SK-N-MC (cell line): ENCODE measurements at places on chromosomes 1 and 21.

GRCh38 chr21:33997436-33997835, 75.9 kb upstream of the MRPS6 start:
- DNase-seq, result no peak

DNA sequence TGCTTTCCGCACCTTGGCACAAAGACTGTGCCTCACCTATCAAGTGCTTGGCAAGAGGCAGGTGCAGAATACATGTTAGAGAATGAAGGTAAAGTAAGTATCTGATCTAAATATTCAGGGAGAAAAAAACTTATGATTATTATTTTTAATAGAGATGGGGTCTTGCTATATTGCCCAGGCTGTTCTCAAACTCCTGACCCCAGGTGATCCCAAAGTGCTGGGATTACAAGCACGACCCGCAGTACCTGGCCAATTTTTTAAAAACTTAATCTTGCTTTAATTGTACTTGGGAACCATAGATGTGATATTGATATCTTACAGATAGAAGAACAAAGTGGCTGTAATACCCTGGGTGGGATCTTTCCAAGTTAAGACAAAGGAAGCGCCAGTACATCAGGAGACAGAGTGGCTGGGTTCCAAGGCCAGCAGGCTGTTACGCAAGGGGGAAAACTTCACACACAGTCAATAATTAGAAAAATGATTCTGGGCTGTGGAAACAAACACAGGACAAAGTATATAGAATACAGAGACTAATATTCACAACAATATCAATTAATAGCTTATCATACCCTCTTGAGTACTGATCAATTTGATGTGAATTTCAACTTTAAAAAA, 58.6 kb upstream of the ATP1A1 start:
- no peak for DNase-seq

GRCh38 chr1:159071970-159072582, 4.5 kb downstream of the AIM2 start:
- DNase-seq, result peak; percentile 39

GRCh38 chr1:117161887-117162286, 40.3 kb upstream of the TRIM45 start:
- DNase-seq, result no peak

GRCh38 chr1:221877311-221877710, 135.4 kb upstream of the DUSP10 start:
- no peak for DNase-seq

- DNase-seq, result no peak
Measured at GRCh38 chr1:110502402-110503151, 16.4 kb downstream of the KCNA10 start.

DNA sequence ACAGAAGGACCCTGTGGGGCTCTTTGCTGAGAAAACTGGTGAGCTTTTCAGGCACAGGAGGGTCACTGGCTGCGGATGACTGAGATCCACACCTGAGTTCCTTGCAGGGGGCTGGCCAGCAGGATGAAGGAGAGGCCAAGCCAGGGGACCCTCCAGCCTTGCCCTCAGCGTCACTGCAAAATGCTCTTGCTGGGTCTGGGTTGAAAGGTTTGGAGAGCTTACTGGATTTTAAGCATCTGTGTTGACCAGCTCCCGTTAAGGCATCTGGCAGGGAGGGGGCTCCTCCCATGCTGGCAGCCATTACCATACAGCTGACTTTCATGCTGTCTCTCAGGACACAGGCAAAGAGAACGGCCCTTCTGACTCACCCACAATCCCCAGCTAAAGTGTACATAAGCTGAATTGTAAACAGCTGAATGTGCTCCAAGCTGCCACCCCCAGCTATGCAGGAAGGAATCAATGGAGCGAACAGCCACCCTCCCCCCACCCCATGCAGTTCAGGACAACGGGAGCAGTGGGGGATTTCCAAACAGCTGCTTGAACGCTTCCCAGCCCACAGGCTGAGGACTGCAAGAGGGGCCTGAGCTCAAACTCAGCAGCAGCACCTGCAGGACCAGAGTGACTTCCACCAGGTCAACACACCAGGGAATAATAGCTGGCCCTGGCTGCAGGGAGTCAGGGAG, 21.3 kb upstream of the A3GALT2 start:
- no peak for DNase-seq

DNA sequence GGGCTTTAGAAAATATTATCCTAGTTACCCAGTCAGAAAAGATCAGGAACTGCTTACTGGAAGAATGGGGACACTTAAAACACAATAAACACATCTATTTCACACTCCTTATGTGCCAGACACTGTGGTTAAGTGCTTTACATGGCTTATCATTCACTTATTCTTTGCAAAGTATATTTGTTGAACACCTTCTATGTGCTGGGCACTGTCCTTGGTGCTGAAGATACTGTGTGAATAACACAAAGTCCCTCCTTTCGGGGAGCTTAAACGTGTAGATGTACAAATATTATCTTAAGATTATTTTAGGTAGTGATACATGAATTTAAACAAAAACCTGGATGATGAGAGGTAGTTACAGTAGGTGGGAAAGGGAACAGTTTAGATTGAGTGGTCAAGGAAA, 169.3 kb downstream of the ST6GALNAC5 start:
- DNase-seq, result peak; percentile 20

DNA sequence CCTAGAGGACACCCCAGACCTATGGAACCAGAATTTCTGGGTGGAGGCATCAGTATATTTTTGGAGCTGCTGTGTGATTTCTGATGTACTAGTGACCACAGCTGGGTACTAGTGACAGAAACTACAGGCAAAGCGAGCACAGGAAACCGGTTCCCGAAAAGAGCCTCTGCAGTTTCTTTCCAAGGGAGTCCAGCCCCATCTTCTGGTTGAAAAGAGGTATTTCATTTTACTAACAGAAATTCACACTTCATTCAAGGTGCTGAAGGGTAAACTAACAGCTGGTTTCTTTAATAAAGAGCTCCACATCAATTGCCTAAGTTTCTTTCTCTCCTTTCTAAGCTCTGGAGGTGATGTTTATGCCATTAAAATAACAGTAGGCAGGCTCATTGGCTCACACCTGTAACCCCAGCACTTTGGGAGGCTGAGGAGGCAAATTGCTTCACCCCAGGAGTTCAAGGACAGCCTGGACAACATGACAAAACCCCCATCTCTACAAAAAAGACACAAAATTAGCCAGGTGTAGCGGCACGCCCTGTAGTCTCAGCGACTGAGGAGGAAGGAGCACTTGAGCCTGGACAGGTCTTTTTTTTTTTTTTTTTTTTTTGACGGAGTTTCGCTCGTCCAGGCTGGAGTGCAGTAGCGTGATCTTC, 22.0 kb downstream of the THAP3 start:
- DNase-seq, result no peak

GRCh38 chr1:8116894-8117264, 90.8 kb upstream of the ERRFI1 start:
- DNase-seq, result no peak

- DNase-seq, result no peak
Measured at GRCh38 chr1:217642455-217642854, 11.3 kb downstream of the SPATA17 start.

DNA sequence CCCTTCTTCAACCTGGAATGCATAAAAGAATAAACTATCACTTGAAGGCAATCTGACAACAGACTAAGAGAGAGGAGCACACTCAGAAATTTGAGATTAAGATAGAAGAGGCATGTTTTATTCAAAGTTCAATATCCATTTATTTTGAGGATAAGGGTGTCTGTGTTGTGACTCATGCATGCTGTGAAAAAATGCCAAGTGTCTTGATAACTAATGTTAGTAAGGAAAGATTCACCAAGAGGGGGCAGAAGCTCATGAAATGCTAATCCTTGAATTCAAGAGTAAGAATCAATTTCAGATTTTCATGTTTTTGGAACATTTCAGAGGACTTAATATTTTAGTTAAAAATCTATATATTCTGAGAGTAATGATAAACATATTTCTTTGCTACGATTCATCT, 94.0 kb downstream of the IFI44 start:
- no peak for DNase-seq

DNA sequence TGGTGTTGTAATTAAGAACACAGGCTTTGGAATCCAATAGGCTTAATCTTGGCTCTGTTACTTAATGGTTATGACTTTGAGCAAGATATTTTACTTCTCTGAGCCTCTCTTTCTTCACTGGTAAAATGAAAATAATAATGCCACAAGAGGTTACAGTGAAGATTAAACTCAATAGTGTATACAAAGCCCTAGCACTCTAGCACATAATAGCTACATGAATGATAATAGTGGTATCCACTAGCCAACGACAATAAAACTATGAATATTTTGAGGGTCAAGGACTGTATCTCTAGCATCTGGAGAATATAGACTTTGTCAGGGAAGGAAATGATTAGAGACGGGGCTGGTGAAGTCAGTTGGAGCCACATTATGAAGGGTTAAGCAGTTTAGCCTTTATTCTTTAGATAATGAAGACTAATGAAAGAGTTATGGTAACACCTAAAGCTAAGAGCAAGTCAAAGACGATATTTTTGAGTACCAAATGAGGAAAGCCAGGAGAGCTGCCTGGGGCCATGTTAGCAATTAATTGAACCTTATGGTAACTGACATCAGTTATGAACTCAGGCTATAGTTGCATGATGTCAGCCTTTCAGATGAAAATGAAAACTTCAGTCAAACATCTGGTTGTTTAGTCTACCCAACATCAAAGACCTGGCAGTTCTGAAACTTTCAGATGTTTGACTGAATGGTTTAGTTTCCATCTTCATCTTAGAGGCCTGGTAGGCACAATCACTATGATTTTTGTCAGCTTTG, 32.8 kb upstream of the RNF11 start:
- DNase-seq, result no peak

- no peak for DNase-seq
Measured at GRCh38 chr1:85568151-85568550, 12.4 kb upstream of the CCN1 start.

- no peak for DNase-seq
Measured at GRCh38 chr1:245153552-245154428, 995 bp upstream of the KIF26B start.

- DNase-seq, result no peak
Measured at GRCh38 chr1:194339471-194339870, 1153.1 kb upstream of the B3GALT2 start.

- no peak for DNase-seq
Measured at GRCh38 chr1:197439708-197440280, 171.7 kb downstream of the CRB1 start.

DNA sequence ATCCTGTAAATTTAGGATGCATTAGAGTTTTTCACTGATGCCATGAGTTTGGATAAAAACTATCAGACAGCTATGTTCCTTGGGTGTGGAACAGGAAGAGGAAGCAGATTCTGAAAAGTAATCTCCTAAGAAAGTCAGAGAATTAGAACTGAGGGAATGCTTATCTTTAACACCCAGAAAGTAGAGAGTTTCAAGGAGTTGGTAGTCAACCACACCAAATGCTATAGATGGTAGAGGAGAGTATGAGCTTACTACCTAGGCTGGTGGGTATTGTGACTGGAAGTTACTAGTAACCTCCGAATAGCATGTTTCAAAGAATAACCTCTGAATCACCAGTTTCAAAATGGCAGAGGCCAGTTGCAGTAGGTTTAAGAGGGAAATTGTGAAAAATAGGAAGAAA, 288.0 kb downstream of the HMCN1 start:
- no peak for DNase-seq

- DNase-seq, result no peak
Measured at GRCh38 chr21:37865156-37865555, 51.1 kb downstream of the KCNJ6 start.

DNA sequence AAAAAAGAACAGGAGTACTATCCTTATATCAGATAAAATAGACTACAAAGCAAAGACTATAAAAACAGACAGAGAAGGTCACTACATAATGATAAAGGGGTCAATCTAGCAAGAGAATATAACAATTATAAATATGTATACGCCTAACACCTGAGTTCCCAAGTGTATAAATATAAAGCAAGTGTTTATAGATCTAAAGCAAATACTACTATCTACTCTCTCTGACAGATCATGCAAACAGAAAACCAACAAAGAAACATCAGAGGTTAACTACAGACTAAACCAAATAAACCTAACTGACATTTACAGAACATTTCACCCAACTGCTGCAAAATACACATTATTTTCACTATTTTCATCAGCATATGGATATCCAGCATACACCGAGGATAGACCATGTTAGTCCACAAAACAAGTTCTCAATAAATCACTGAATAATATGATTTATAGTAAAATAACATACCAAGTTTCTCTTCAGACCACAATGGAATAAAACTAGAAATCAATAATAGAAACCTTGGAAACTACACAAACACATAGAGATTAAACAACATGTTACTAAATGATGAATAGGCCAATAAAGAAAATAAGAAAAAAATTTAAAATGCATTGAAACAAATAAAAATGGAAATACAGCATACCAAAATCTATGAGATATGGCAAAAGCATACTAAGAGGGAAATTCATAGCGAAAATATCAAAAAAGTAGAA, 22.7 kb downstream of the UCHL5 start:
- DNase-seq, result no peak

DNA sequence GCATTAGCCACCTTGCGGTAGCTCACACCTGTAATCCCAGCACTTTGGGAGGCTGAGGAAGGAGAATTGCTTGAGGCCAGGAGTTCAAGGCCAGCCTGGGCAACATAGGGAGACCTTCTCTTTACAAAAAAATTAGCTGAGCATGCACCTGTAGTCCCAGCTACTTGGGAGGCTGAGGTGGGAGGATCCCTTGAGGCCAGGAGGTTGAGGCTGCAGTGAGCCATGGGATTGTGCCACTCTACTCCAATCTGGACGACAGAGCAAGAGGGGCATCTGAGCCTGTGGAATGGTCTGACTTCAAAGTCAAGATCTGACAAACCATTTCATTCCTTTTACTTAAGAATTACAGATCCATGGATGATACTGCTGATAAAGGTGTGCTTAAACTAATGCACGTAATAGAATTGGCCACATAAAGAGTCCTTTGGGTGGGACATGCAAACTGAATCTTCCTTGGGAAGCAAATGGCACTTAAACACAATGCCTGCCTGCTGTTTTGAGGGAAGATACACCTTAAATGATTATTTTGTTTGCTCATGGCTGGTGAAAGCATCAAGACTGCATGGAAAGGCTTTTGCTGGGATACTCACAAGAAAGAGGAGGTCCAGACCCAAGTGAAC, 2.5 kb upstream of the TMEM201 start:
- DNase-seq, result no peak

- DNase-seq, result no peak
Measured at GRCh38 chr1:33500547-33500946, 28.1 kb downstream of the ZSCAN20 start.

GRCh38 chr1:154155251-154155650, 378 bp upstream of the NUP210L start:
- DNase-seq, result no peak

- no peak for DNase-seq
Measured at GRCh38 chr1:195193134-195193533, 1415.1 kb downstream of the KCNT2 start.

- DNase-seq, result no peak
Measured at GRCh38 chr1:43691871-43692815, 15.2 kb upstream of the ST3GAL3 start.
